ENCODE measurements at places on chromosomes 3 and 15. TPM values are rescaled to one million over a fixed set of nuclear protein-coding genes. Genes with fewer than 3 reads are reported as not detected.

DNA sequence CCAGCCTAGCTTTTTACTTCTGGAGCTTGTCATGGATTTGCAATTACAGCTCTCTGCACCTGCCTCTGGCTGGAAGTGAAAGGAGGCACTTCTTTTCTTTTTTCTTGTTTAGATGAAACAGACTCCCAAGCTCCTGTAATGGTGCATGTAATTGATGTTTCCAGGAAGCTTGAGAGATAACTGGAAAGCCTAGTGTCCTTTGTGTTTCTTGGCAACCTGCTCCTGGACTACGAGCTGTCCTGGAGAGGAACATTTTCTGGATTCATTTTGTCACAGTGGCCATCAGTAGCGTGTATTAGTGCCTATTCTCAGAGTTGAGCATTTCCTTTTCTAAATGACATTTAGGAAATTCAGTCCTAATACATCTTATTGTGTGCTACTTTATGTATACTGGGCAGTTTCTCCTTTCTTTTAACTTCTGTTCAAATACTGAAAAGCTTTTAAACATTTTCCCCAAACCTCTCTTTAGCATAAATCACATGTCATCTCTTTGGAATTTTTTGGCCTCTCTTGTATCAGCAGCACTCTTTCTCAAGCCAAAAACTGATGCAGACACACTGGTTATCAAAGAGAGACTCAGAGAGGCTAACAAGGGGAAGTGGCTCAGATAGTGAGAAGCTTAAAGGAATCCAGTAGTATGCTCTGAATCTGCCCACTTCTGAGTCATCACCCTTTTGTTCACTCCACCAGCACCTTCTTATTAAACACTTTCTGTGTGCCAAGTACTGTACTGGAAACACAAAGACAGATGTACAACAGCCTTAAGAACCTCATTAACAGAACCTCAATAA, 62.6 kb upstream of the SLC2A2 start:
- no peak for DNase-seq

GRCh38 chr3:180529778-180530177, 72.2 kb upstream of the TTC14 start:
- DNase-seq: no peak

The RHOV gene
- not detected for total RNA-seq

DNA sequence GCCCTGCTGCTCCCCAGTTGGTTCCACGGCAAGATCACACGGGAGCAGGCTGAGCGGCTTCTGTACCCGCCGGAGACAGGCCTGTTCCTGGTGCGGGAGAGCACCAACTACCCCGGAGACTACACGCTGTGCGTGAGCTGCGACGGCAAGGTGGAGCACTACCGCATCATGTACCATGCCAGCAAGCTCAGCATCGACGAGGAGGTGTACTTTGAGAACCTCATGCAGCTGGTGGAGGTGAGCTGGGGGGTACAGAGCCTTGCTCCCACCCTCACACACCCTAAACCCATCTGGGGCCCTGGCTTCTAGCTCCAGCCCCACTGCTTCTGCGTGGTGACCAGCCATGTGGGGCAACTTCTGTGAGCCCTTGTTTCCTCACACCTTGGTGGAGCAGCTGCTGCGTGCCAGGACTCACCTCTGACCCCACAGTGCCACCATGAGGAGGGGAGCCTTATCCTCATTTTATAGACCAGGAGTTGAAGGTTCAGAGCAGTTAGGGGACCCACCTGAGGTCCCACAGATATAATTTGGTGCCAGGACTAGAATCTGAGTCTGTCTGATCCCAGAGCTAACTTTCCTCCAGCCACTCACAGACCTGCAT, 13.3 kb upstream of the LMAN1L start:
- no peak for DNase-seq

- peak; percentile 52 for DNase-seq
These were observed 45.7 kb downstream of the CHSY1 start for GRCh38 chr15:101206176-101206591.

The FGF7 gene
- 0.06 TPM for total RNA-seq

- no peak for DNase-seq
These were observed 785.6 kb downstream of the NTRK3 start for GRCh38 chr15:87470923-87471322.

- no peak for DNase-seq
These were observed 14.1 kb downstream of the FYCO1 start for GRCh38 chr3:45981346-45982074.

- DNase-seq: no peak
These were observed 46.2 kb downstream of the C3orf38 start for GRCh38 chr3:88195951-88196434.

GRCh38 chr15:70442616-70443321, 320.6 kb downstream of the UACA start:
- DNase-seq: no peak

DNA sequence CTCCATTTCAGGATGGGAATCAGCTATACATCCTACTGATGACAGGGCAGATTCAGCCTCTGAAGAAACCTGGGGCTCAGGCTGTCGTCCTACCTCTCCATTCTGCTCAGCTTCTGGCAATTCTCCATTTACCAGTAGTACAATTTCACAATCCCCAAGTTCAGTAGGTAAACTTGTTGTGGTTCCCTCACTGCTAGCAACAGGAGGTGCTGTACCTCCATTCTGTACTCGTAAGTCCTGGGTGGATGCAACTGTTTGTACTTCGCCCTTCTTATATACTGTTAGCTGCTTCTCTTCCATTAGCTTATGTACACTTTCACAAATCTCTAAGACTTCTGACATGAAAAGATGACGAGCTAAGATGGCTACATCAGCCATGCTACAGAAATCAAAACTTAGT, 11.6 kb downstream of the ZBTB11 start:
- DNase-seq: no peak

- peak; percentile 74 for DNase-seq
These were observed 37.8 kb upstream of the USP3 start for GRCh38 chr15:63466378-63467192.

DNA sequence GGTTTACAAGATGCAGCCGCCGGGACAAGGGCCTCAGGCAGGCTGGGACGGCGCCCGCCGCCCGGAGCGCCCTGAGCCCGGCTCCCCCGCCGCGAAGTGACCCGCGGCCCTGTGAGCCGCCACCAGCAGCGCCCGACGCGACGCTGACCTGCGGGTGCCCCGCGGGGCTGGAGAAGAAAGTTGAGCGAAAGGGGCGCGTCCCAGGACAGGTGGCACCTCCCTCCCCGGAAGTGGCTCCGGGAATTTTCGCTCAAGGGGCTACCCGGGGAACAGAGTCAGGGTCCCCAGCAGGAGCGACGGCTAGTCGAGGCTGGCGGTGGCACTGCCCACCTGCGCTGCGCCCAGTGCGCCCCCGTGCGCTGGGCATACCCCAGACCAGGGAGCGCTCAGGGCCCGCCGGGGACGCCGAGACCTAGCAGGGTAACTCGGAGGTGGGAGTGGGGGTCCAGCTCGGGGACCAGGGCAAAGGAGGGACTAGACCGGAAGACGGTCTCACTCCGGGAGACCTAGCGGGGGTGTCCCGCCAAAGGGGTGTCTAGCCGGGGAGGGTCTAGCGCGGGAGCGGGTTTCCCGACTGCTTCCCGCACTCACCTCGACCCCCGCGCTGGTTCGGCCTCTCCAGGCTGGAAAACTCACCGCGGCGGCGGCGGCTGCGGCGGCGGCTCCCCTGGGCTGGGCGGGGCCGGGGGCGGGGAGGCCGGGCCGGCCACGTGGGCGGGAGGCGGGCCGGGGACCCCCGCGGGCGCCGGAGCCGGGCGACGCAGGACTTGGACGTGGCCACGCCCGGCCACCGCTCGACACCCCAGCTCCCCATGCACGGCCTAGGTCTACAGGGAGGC, 18.4 kb downstream of the SPATA12 start:
- no peak for DNase-seq

The IL5RA gene
- total RNA-seq: 0.33 TPM

The SPESP1 gene
- 0.61 TPM for total RNA-seq

DNA sequence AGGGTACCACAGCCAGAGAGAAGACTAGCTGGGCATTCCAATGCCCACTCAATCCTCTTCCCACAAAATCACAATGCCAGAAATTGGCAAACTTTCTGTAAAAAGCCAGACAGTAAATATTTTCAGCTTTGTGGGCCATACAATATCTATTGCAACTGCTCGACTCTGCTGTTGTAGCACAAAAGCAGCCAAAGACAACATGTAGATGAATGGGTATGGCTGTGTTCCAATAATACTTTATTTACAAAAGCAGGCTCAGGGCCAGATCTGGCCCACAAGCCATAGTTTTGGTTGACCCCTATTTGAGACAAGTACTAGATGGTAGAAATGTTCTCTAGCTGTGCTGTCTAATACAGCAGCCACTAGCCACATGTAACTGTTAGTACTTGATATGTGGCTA, 330.9 kb downstream of the ERC2 start:
- no peak for DNase-seq

DNA sequence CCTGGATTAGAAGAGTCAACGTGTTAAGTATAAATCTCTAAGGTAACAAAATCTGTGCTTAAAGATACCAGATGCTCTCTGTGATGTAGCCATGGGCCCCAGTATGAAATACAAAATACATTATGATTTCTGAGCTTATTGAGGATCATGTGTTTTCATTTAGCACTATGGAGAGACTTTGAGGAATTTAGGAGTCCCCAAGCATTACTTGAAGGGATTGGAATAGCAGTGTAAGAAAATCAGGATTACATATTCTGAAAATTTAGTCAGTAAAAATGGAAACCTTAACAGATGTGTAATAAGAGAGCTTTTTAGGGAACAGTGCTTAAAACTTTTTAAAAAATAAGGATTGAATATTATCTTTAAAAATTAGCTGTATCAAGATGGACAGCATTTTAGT, 35.5 kb downstream of the ECT2 start:
- DNase-seq: no peak

- DNase-seq: no peak
These were observed 13.1 kb upstream of the VIPR1 start for GRCh38 chr3:42489116-42489936.

The PDCD6IP gene
- 237 TPM for total RNA-seq

DNA sequence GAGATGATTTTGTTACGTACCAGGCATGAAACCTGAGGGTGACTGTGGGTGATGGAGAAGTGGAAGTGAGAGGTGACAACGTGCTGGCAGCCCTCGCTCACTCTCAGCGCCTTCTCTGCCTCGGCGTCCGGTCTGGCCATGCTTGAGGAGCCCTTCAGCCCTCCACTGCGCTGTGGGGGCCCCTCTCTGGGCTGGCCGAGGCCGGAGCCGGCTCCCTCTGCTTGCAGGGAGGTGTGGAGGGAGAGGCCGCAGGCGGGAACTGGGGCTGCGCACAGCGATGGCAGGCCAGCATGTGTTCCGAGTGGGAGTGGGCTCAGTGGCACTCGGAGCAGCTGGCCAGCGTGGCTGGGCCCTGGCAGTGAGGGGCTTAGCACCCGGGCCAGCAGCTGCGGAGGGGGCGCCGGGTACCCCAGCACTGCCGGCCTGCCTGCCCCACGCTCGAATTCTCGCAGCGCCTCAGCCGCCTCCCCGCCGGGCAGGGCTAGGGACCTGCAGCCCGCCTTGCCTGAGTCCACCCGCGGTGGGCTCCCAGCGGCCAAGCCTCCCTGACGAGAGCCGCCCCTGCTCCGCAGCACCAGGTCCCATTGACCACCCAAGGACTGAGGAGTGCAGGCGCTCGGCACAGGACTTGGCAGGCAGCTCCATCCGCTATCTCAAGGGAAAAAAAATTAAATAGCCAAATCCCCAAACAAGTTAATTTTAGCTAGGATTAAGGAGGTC, 29.7 kb upstream of the MYRIP start:
- no peak for DNase-seq

The TUBGCP5 gene
- total RNA-seq: 26.0 TPM

The C3orf70 gene
- total RNA-seq: not detected

All from CD4-positive, alpha-beta memory T cell (primary cell).